COR-L47 (cell line): ENCODE measurements at places on chromosomes 3 and 15.

- no peak for DNase-seq
Observed at GRCh38 chr15:26087395-26087794, 224.3 kb upstream of the ATP10A start.

DNA sequence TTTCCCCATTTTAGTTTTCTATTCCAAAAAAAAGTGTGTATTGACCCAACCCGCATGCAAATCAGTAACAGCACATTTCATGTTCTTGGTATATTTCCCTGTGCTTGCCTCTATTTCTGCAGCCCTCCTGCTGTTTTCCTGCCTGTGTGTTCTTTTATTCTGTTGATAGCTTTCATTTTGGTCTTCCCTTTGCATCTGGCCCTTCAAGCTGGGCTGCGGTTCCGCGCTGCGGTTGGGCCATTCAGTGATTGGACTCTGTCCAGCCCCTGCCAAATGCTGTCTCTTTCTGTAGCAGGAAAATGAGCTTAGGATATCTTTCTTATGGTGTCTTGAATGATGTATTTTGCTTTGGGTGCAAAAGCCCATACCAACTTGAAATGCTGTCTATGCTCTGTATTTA is 49.9 kb downstream of the ZNF621 start:
- no peak for DNase-seq

DNA sequence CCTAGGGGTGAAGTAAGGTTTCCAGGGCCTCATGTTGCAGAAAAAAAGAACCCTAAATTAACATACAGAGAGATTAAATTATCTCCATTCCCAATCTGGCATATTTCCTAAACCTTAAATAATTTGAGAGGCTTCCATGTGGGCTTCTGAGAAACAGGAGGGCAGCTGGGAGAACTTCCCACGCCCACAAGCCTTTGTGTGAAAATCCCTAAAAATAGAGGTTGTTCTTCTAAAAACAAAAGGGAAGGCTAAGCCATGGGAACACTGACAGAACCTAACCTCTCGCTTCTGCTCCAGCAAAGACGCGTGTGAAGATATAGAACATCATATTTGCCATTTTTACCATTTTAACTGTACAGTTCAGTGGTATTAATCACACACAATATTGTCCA is 812 bp upstream of the SLC12A8 start:
- DNase-seq = no peak

GRCh38 chr15:60324706-60325438 is 72.9 kb downstream of the ANXA2 start:
- peak; percentile 46 for DNase-seq

DNA sequence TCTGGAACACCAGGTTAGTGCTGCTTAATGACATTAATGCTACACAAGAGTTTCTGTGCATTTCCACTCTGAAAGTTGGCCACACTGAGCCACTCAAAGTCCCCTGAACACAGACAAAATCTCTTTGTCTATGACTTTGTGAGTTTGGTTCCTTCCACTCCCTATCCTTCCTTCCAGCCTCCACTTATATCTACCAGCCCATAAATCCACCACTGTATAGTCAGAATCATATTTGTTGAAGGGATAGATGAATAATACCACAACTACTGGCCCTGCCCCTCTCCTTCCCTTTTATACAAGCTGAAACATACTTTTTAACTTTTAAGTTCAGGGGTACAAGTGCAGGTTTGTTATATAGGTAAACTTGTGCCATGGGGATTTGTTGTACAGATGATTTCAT is 127.5 kb downstream of the ABHD5 start:
- DNase-seq = no peak

- no peak for DNase-seq
Observed at GRCh38 chr3:30538791-30539190, 67.6 kb upstream of the TGFBR2 start.

- DNase-seq = no peak
Observed at GRCh38 chr3:42514876-42515275, 12.4 kb downstream of the VIPR1 start.
